ENCODE measurements at places on chromosomes 3 and 15. TPM values are rescaled to one million over a fixed set of nuclear protein-coding genes. Genes with fewer than 3 reads are reported as not detected.

Gene GAP43
- total RNA-seq = not detected

Gene LMCD1
- total RNA-seq = 121 TPM

Gene ACOX2
- 8.9 TPM for total RNA-seq

Gene NR2F2
- total RNA-seq = 30.3 TPM

Gene RBP2
- total RNA-seq = not detected

Gene FSD2
- total RNA-seq = not detected

Gene C3orf49
- total RNA-seq = not detected

Gene CEMIP
- total RNA-seq = 3.0 TPM

Data from myometrial cell (primary cell).